ENCODE measurements at places on chromosomes 16 and 17. TPM values are rescaled to one million over a fixed set of nuclear protein-coding genes. Genes with fewer than 3 reads are reported as not detected.

Gene TMEM114
- not detected for total RNA-seq

DNA sequence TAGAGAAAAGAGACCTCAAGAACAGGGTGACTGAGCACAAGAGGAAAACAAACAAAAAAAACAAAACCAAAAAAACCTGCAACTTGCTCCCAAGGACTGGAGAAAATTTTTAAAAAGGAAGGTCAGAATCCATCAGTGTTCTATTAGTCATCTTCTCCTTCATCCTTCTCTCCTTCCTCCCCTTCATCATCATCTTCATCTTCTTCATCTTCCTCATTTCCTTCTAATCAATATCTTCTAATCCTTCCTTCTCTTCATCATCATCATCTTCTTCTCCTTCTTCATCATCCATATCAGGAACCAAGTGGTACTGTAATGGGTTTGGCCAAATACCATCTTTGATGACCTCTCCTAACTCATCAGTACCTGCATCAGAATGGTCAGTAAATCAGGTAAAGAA lies 12.2 kb downstream of the HSF5 start:
- no peaks in the 10 kb centered on the region for H3K4me1 ChIP-seq
- no peak overlapping the region for H3K4me3 ChIP-seq
- no peak for DNase-seq
- no peak overlapping the region for H3K27ac ChIP-seq

DNA sequence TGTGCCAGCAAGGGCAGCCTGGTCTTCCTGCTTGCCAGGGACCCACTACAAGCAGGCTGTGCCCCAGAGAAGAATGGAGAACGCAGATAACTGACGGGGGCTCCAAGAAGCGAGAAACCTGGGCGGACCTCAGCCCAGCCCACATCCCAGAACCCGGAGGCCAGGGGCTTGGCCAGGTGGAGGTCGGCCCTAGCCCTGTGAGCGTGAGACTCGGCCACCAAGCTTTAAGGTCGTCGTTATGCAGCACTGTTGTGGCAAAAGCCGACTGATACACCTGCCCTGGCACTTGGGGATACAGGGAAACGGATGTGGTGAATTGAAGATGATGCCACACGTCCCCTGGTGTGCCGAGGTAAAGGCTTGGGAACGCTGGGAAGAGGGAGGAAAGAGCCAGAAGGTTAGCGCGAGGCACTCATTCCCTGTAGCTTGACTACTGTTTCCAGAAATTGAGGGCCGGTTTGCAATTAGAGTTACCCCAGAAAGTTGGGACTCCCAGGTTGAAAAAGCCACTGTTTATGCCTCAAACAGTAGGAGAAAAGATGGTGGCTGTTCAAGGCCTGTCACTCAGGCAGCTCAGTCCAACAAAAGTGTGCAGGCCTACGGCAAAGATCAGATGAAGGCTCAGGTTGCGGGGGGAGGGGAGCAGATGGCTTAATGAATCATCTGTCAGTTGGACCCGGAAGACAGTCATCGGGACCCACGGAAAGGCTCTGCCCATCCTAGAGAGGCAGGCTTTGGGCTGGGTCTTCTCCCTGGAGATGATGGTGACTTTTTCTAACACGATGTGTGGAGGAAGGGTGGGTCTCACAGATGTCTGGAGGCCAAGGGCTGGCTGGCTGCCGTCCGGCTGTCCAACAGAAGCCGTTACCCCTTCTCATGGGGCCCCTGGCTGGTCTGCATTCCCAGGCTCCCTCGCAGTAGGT lies 45.6 kb upstream of the BAHCC1 start:
- no peaks in the 10 kb centered on the region for H3K27me3 ChIP-seq
- H3K27ac ChIP-seq: no peak overlapping the region
- DNase-seq: no peak
- no peaks in the 10 kb centered on the region for H3K36me3 ChIP-seq
- H3K4me3 ChIP-seq: no peak overlapping the region

DNA sequence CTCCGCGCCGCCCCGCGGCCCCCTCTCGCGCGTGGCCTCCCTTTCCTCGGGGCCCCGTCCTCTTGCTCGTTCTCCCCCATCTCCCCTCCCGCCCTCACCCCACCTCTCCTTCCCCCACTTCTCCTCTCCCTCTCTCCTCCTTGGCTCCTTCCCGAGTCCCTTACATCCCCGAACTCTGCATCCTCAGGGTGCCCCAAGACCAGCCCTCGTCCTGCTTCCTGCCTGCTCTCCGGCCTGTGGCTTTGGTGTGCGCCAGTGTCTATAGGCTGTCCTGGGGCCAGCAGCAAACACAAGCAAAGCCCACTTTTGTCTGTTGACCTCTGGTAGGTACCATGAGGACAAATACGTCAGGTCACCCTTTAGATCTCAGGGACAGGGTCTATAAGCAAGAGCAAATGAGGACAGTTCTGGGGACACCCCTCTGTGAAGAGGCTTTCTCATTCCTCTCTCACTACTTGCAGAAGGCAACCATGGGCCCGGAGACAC lies 284 bp upstream of the COPZ2 start:
- peaks cover 16% of the 10 kb centered on the region for H3K4me1 ChIP-seq
- peak; percentile 59 for DNase-seq
- no peaks in the 10 kb centered on the region for H3K27me3 ChIP-seq
- peak overlapping the region; percentile 45 for H3K27ac ChIP-seq

DNA sequence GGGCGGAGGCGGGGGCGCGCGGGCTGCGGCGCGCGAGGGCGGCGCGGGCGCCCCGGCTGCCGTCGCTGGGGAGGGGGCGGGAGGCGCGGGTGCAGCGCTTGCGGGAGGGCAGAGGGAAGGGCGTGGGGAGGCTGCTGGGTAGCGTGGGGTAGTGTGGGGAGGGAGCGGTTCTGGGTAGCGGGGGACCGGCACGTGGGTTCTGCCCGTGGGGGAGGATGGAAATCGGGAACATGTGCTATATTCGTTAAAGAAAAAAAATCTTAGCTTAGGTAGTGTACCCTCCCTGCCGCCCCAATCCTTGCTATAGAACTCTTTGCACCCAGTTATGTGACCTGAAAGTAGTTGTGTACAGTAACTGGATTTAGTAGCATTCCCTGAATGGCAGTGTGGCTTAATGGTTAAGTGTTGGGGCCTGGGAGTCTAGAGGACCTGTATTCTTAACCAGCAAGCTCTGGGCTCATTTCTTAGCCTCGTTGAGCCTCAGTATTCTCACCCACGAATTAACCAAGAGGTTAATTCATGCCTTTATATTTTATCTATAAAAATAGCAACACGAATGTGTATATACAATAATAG lies 646 bp downstream of the RABEP1 start:
- peaks cover 15% of the 10 kb centered on the region for H3K4me1 ChIP-seq
- no peaks in the 10 kb centered on the region for H3K27me3 ChIP-seq
- peak overlapping the region; percentile 45 for H3K27ac ChIP-seq
- H3K36me3 ChIP-seq: no peaks in the 10 kb centered on the region
- H3K4me3 ChIP-seq: peak overlapping the region; percentile 75
- peak; percentile 54 for DNase-seq

Gene CHD3
- total RNA-seq: 56.5 TPM

DNA sequence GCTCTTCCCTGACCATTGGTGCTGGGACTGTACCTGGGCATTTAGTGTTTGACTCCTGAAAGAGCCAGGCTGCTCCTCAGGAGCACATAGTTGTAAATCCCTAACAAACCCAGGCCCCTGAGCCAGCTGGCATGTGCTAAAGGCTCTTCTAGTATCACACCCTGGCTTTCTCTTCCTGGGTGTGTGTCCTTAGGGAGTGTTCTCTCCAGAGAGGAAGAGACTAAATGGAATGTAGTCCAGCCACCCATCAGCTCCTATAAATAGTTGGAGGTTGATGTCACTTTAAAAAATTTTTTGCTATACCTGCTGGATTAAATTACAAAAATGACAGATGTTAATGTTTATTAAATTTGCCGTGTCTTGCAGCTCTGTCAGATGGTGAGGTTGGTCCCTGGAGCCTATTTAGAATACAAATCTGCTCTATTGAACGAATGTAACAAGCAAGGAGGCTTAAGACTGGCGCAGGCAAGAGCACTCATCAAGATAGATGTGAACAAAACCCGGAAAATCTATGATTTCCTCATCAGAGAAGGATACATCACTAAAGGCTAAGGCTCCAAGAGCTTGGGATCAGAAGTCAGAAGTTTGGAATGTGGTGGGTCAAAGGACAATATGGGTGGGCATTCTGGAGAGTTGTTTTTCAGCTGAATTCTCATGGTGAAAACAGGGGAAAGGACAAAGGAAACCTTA lies 13.1 kb upstream of the DUSP14 start:
- peaks cover 39% of the 10 kb centered on the region for H3K4me1 ChIP-seq
- H3K36me3 ChIP-seq: peaks cover 31% of the 10 kb centered on the region
- H3K27ac ChIP-seq: peak overlapping the region; percentile 88
- no peaks in the 10 kb centered on the region for H3K27me3 ChIP-seq
- H3K4me3 ChIP-seq: 0 out of 2 replicates have a peak overlapping the region, but pooled peaks have one; percentile 14

DNA sequence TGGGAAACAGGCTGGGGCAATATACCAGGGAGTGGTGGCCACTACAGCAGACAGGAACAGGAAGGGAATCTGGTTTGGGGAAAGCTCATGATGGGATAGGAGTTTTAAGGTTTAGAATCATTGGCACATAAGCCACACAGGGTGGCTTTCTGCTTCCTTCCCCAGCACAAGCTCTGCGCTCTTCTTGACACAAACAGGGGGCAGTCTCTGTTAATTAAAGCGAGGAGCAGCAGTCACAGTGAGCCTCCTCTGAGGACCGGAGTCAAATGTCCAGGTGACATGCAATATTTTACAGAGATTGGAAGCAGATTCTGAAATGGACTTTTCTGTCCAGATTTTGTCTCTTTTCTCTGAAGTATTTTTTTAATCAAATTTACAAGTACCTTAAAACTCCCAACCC lies 2.8 kb upstream of the SHISA9 start:
- H3K27me3 ChIP-seq: peaks cover 52% of the 10 kb centered on the region
- DNase-seq: no peak
- H3K27ac ChIP-seq: no peak overlapping the region
- H3K4me1 ChIP-seq: no peaks in the 10 kb centered on the region

- DNase-seq: peak; percentile 24
- no peaks in the 10 kb centered on the region for H3K4me1 ChIP-seq
- no peak overlapping the region for H3K4me3 ChIP-seq
Observed at GRCh38 chr17:18278867-18279266, 18.4 kb downstream of the MIEF2 start.

DNA sequence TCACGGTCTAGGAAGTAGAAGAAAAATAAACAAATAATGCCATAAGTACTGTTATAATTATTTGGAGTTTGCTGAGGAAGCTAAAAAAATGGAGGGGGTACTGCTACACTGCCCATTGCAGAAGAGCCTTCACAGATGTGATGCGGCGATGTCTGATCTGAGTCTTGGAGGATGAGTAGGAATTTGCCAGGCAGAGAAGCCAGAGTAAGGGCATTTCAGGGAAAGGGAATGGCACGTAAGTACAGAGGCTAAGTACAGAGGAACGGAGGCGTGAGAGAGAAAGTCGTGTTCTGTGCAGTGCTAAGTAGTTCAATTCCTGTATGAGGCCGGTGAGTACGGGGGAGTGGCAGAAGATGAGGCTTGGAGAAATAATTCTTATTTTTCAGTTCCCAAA lies 741 bp upstream of the GRB2 start:
- no peaks in the 10 kb centered on the region for H3K36me3 ChIP-seq
- H3K27me3 ChIP-seq: no peaks in the 10 kb centered on the region
- no peak overlapping the region for H3K27ac ChIP-seq
- H3K4me3 ChIP-seq: peak overlapping the region; percentile 89
- peaks cover 17% of the 10 kb centered on the region for H3K4me1 ChIP-seq

Gene TMEM98
- 143 TPM for total RNA-seq

GRCh38 chr16:78365366-78365765 lies 265.9 kb downstream of the WWOX start:
- H3K36me3 ChIP-seq: no peaks in the 10 kb centered on the region
- H3K4me1 ChIP-seq: no peaks in the 10 kb centered on the region
- H3K27me3 ChIP-seq: no peaks in the 10 kb centered on the region
- no peak overlapping the region for H3K4me3 ChIP-seq
- no peak overlapping the region for H3K27ac ChIP-seq

- H3K4me1 ChIP-seq: no peaks in the 10 kb centered on the region
- peak; percentile 46 for DNase-seq
- H3K27ac ChIP-seq: no peak overlapping the region
Observed at GRCh38 chr17:22669721-22670120, 977.4 kb downstream of the KCNJ18 start.

DNA sequence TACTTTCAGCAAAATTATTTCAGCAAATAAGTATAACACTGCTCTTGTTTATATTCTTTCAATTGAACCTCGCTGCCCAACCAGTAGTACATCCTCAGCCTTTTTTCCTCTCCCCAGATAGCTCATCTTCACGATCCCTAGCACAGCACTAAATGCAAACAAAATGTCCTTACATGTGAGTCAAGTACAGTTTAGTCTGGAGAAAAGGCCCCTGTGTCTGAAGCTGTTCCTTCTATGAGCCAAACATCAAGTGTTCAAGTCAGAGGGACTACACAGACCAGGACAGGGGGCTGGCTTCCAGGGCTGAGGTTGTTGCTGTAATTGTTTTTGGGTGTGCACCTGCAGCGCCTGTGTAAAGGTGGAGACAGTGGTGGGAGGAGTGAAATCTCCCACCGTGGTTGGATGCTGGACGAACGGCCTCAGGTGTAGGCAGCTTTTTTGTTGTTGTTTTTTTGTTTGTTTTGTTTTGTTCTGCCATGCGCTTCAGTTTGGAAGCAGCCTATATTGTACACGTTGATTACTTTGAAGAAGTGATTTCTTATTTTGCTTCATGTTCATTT lies 147.1 kb downstream of the PRKCA start:
- H3K36me3 ChIP-seq: no peaks in the 10 kb centered on the region
- no peak overlapping the region for H3K4me3 ChIP-seq
- H3K4me1 ChIP-seq: no peaks in the 10 kb centered on the region
- H3K27ac ChIP-seq: no peak overlapping the region

GRCh38 chr17:39360537-39360936 lies 40.9 kb downstream of the FBXL20 start:
- peaks cover 21% of the 10 kb centered on the region for H3K4me1 ChIP-seq
- H3K36me3 ChIP-seq: no peaks in the 10 kb centered on the region
- no peak overlapping the region for H3K27ac ChIP-seq
- no peak for DNase-seq
- H3K27me3 ChIP-seq: no peaks in the 10 kb centered on the region

- H3K4me1 ChIP-seq: peaks cover 32% of the 10 kb centered on the region
- H3K27ac ChIP-seq: peak overlapping the region; percentile 34
- H3K4me3 ChIP-seq: no peak overlapping the region
- no peaks in the 10 kb centered on the region for H3K27me3 ChIP-seq
Observed at GRCh38 chr16:12675852-12676251, 127.8 kb downstream of the CPPED1 start.

- H3K4me3 ChIP-seq: no peak overlapping the region
- H3K36me3 ChIP-seq: no peaks in the 10 kb centered on the region
- H3K27ac ChIP-seq: no peak overlapping the region
- DNase-seq: no peak
Observed at GRCh38 chr16:87065446-87066132, 251.6 kb downstream of the C16orf95 start.

GRCh38 chr16:20838240-20838639 lies 31.9 kb downstream of the REXO5 start:
- no peak overlapping the region for H3K27ac ChIP-seq
- no peaks in the 10 kb centered on the region for H3K4me1 ChIP-seq
- no peaks in the 10 kb centered on the region for H3K36me3 ChIP-seq
- H3K4me3 ChIP-seq: no peak overlapping the region
- H3K27me3 ChIP-seq: no peaks in the 10 kb centered on the region

DNA sequence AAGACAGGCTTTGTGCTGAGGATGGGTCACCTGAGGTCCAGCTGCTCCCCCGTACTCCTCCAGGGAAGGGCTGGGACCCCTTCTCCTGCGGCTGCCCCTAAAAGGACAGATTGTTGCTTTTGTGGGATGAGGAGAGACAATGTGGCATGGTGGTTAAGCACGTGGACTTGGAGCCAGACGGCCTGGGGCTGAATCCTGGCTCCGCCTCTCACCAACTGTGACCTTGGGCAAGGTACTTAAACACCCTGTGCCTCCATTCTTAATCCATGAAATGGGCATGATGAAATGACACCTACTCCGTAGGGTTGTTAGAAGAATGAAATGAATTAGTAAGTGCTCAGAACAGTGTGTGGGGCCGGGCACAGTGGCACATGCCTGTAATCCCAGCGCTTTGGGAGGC lies 39.6 kb upstream of the PLCG2 start:
- no peak overlapping the region for H3K4me3 ChIP-seq
- DNase-seq: no peak
- H3K27ac ChIP-seq: no peak overlapping the region
- H3K36me3 ChIP-seq: no peaks in the 10 kb centered on the region
- no peaks in the 10 kb centered on the region for H3K4me1 ChIP-seq
